ENCODE measurements at places on chromosomes 3 and 15.
A peak's percentile ranks its signal among the peaks of the same experiment; 100 is the strongest.

GRCh38 chr3:195113048-195113447 lies 157.9 kb downstream of the XXYLT1 start:
- no peak for DNase-seq

- no peak for DNase-seq
Observed at GRCh38 chr15:73022161-73022560, 30.1 kb upstream of the NEO1 start.

DNA sequence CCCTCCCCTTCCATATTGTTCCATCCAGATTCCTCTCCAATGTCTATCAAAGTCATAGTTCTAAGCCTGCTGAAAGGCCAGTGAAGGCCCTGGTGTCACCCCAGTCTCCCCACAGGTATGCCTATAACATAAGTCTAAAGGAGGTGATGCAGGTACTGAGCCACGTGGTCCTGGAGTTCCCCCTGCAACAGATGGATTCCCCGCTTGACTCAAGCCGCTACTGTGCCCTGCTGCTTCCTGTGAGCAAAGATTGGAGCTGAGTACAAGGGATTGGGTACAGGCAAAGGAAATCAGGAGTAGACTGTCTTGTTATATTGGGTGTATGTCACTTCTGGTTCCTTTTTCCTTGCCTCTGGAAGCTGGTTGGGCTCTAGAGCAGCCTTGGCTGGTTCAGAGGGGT lies 8.2 kb downstream of the EIF2B5 start:
- no peak for DNase-seq

DNA sequence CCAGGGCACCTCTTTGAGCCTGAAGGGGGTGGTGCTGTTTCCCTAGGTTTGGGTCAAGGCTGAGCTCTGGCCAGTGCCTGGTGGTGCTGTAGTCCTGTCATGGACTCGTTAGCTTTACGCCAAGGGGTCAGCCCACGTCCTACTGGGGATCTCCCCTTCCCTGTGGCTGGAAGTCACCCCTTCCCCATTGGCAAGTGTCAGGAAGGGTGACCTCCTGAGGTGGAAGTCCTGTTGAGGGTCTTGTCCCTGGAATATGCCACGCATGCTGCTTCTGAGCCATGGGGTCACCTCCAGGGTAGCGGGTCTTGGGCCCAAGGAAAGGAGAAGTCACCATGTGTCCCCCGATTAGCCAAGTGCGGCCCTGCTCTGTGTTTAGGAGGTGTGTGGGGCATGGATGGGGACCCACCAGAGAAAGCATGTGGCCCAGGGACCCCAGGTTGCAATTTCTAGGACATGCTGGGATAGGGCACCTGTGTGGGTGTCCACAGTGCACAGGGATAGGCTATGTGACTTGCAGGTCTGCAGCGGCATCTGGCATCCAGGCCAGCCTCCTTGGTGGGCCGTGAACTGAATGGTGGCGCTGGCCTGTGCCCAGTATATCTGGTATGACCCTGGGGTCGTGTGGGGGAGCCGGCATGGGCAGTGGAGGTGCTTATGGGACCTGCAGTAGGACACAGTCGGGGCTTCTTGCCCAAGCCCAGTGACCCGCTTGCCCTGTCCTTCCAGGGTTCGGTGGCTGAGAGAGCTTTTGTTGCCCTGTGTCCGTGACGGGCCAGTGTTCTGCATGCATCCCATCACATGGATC lies 226.7 kb downstream of the SNRPN start:
- DNase-seq, result no peak

DNA sequence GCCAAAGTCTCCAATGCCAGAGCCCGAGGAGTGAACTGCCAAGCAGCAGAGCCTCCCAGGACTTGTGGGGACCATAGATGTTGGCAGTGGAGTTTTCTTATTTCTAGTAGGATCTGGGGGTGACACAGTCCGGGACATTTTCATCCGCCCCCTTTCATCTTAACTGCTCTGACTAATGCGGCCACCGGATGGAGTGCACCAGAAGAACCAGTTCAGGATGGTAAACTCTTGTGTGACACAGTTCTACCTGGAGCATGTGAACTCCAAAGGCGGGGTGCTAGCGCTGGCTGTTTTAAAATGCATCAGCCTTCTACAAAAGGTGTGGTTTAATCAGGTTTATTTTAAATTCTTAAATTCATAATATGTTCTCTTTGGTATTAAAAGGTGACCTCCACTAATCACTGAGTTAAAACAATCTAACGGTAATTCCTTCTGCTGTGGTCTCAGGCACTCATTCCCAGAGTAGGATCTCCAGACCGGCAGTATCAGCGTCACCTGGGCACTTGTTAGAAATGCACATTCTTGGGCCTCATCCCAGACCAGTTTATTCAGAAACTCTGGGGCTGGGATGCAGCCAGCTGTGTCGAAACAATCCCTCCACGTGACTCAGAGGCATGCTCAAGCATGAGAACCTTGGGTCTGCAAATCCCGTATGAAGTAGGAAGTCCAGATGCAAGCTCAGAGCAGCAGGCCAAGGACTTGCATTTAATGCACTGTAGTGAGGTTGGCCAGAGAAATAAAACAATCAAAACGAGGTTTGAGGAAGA lies 105.5 kb downstream of the GABRB3 start:
- DNase-seq, result no peak

GRCh38 chr15:69133862-69134519 lies 26.4 kb upstream of the GLCE start:
- DNase-seq, result no peak

GRCh38 chr3:185594073-185594472 lies 8.0 kb downstream of the SENP2 start:
- DNase-seq, result no peak

- no peak for DNase-seq
Observed at GRCh38 chr3:196666001-196666867, 26.7 kb downstream of the NRROS start.

DNA sequence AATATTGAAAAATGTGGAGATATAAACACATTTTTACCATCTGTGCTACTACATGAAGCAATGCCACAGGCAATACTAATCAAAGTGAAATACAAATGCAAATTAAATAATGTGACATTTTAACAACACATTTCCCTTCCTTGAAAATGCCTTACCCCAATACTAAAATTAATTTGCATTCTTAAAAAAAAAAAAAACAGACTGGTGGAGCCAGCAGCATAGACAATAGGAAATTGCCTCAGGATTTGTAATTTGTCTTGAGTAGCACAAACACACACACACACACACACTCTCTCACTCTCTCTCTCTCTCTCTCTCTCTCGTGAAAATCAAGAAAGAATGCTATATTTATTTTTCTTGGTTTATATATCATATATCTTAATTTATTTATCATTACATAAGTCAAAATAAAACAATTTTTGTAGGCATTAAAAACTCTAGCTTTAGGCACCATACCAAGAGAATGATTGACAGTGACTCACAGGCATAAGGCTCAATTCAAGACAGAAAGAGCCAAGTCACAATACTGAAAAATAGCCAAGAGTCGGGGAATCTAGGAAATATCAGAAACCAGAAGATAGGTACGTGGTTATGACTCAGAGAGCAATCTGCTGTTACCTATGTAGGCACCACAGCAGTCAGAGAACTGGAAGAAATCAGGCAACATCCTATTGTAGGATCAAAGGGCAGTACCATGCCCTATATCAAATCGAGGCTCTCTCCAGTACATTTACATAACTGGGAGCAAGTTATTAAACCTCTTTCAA lies 23.0 kb downstream of the SUCNR1 start:
- DNase-seq, result no peak

DNA sequence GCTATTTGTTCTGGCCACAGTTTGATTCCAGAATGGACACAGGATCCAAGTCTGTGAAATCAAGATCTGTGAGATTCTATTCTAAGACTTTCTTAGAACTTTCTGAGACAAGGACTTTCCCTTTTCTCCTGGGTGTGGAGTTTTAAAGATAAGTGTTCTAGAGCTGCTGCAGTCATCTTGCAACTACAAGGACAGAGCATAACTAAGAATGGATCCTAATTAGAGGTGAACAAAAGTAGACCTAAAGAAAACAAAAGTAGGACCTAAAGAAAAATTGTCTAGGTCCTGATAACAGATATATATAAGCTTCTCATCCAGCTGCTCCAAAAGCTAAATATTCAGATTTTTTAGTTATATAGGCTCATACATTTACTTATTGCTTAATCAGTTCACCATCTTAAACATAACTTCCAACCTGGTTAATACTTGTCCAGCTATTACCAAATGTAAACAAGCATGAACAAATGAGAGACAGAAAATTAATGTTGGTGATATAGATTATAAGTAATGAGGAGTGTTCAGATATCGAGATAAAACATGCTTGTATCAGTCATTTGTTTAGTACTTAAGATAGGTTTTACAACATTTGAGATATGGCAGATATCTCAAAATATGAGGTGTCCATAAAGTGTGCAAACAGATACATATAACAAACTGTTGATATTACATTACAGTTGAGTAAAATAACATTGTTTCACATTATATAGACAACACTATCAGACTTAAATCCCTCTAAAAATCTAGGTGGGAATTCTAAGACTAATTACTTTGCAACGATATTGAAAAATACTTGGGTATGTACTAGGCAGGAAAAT lies 75.1 kb downstream of the CD200 start:
- no peak for DNase-seq

DNA sequence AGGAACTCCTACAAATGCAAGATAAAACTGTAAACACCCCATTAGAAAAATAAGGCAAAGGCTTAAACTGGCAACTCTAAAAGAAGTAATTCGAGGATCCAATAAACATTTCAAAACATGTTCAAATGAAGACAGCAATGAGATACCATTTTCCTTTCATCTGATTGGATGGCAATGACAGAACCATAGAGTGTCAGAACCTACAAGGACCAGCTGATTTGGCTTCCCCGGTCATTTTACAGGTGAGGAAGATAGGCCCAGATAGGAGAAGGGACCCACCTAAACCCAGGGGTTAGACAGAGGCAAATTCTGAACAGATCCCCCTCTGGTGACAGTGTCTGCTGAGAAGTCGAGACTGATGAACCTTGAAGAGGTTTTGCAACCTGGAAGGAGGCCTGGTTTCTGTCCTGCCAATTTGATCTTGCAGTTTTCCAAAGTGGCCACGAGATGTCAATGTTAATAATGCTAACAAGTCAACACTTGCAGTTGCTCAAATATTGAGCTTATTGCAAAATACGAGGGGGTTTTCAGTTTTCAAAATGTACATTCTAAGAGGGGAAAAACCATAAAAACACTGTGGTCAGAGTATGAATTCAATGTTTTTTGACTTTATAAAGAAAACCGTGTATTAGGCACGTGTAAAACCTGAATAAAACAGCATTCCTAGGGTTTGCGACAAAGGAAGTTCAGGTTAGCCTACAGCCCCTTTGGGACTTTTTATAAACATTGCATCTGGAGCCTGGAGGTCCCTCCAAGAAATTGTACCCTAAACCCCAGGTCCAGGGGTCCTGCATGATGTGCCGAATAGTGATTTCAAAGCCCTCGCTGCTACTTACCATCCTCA lies 21.5 kb downstream of the CFAP161 start:
- DNase-seq, result peak; percentile 62

GRCh38 chr3:184908859-184909258 lies 96.9 kb downstream of the VPS8 start:
- no peak for DNase-seq
